NCI-H460 (cell line): ENCODE measurements at places on chromosomes 1 and 21. TPM values are rescaled to one million over a fixed set of nuclear protein-coding genes. Genes with fewer than 3 reads are reported as not detected.

DNA sequence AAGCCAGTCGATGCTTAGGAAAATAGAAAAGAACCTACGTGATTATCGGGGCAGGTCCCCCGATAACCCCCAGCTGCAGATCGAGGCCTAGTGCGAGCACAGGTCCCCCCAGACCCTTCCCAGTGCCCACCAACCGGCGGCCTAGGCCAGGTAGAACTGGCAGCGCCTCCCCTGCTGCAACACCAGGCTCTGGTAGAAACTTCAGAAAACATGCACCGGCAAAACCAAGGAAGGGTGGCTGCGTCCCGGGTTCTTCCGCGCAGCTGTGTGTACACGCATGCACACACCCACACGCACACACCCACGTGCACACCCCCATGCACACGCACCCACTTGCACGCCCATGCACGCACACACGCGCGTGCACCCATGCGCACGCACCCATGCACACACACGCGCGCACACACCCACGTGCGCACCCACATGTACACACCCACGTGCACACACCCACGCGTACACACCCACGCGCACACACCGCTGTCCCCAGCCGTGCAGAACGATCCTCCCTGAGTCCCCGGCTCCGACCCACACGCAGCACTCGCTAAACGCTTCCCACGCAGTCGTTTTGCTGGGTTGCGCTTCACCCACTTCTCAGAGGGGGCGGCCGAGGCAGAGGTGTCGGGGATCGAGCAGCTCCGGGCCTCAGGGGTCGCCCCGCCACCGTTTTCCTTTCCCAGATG is 5.2 kb downstream of the TSPEAR start:
- DNase-seq, result no peak

DNA sequence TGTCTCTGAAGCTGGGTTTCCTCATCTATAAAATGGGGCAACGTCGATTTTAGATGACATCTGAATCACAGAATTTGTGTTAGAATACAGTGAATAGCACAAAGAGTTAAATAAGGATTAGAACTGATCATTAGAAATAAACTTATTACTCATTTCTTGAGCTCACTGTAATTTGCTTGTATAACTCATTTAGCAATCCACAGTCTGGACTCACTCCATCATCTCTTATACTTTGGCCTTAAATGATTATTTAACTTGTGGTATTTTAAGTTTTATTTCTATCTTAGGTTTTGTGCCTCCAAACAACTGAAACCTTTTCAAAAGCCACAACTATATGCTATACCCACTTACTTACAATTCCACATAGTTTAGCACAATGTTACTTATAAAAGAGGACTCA is 128.0 kb downstream of the CDC42BPA start:
- no peak for DNase-seq

DNA sequence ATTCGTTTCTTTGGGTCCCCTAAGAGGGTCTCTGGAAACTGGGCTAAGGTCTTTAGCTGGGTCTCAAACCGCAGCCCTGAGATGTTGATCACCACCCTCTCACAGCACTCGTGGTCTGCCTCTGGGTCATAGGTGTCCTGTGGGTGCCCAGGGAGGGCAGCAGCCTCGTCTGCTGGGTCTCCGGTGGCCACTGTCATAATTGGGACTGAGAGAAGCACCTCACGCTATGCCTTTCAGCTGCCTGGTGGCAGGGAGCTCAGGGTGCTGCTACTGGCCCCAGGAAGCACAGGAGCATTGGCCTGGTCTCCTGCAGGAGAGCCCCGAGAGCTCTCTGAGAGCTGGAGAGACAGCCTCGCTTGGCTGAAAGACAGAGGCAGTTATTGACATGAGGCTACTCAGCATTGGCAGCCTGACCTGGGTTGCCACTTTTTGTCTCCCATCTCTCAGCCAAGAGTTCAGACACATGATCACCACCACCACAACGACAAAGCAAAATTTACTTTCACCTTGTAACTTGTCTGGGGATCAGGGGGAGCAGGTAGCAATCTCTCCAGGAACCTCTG is 1.5 kb downstream of the KCNA2 start:
- no peak for DNase-seq

DNA sequence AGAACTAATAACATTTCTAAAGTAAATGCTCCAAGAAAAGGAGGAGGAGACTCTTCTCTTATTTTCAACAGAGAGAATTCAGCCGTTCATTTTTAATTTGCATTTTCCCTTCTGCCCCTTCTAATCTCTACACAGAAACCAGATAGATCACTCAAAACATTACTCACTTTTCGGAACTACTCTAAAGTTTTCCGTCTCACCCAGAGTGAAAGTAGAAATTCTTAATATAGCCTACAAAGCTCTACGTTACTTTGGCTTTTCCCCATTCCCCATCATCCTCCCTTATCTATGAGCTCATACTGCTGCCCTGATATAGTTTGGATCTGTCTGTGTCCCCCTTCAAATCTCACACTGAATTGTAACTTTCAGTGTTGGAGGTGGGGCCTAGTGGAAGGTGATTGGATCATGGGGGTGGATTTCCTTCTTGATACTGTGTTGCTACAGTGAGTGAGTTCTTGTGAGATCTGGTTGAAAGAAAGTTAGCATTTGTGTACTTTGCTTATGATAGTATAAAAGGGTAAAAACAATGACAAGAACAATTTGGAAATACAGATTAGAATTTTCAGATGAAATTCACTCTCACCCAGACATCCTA is 188.2 kb downstream of the AMY1C start:
- no peak for DNase-seq

DNA sequence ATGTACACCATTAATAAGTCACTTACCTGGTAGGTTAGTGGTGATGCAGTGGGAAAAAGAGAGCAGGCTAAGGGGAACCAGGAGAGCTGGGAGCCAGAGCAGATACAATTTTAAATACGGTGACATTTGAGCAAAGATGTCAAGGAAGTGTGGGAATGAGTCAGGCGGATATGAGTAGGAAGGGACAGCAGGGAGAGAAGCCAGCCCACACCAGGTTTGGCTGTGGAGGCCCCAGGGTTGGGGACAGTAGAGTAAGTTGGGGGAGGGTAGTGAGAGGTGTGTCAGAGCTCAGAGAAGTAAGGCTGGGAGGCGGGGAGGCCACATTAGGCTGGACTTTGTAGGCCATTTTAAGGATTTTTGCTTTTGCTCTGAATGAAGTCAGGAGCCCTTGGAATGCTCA is 482.0 kb downstream of the DISC1 start:
- peak; percentile 45 for DNase-seq

DNA sequence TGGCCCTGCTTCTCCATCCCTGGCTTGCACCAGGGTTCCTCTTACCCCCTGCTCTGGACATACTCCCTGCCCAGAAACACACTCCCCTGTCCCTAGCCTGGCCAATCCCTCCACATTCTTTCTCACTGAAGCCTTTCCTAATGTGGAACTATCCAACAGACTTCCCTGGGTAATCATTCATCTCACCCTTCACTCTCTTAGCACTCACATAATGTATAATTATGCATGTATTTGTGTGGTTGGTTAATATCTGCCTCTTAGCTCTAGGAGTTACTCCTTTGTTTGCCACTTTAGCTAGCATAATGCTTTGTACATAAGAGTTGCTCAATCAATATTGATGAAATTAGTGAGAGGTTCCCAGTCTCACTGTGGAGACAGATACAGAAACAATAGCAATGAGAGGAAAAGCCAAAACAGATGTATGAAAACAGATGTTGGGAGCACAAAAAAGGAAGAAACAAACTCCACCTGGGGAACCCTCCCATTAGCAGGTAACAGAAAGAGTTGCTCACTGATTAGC is 76.9 kb upstream of the WARS2 start:
- no peak for DNase-seq

GRCh38 chr1:6438047-6438525 is 13.5 kb downstream of the ESPN start:
- DNase-seq, result peak; percentile 48

GRCh38 chr21:42522271-42522670 is 8.6 kb downstream of the SLC37A1 start:
- DNase-seq, result no peak

DNA sequence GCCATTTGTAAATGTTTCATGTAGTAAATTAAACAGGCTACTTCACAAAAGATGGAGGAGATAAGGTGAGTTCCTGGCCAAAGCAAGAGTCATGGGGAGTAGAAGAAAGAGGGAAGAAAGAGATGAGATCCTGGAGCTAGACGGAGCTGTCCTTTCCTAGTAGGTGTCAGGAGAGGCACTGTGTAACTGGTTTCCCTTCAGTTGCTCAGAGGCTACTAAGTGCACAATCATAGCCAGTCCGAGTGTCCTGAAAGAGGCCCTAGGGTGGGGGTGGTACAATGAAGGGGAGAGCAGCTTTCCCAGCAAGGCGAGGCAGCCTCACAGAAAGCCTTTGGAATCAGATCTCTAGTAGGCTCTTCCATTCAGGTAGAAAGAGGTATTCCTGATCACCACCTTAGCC is 390.9 kb downstream of the KCNH1 start:
- no peak for DNase-seq

The UBL4B gene
- not detected in 2 replicates for total RNA-seq

DNA sequence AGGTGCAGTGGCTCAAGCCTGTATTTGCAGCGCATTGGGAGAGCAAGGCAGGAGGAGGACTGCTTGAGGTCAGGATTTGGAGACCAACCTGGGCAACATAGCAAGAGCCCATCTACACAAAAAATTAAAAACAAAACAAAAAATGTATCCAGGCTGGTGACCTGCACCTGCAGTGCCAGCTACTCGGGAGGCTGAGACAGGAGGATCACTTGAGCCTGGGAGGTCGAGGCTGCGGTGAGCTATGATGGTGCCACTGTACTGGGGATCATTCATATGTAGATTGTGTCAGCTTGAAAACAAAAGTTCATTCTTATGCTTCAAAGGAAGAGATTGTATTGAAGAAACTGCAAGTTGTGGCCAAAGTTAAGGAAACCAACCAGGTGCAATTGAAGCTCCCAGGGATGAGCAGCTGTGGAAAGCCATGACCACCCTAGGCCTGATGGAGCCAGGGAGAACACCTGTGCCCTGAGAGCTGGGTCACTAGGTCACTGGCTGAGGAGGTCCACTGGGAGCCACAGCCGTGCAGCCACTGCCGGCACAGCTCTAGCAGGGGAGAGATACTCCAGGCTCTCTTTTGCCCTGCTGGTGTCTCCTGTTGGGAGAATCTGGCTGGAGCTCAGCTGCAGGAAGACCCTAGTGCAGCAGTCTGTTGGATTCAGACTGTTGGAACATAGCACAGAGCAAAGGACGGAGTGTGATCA is 13.3 kb upstream of the BRWD1 start:
- no peak for DNase-seq

DNA sequence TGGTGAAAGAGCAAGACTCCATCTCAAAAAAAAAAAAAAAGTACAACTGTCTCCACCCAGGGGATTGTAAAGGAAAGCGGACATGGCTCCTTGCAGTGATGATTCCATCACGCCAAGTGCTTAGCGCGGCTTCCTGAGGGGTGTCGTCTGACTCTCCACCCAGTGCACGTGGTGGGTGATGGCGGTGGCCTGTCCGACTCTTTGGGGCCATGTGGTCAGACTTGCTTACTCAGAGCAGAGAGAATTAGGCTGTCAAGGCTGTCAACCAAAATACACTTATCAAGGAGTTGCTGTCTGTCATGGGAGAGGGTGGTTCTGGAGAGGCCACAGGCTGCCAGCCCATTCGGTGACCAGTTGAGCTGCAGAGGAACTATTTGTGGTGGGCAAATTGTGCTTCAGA is 49.4 kb downstream of the PTPRF start:
- no peak for DNase-seq

GRCh38 chr1:152836870-152837269 is 5.8 kb upstream of the LCE6A start:
- DNase-seq, result no peak

- DNase-seq, result no peak
Measured at GRCh38 chr1:91884459-91885212, 1.3 kb downstream of the TGFBR3 start.

The POFUT2 gene
- 14.1 and 18.6 TPM in 2 replicates for total RNA-seq

- DNase-seq, result no peak
Measured at GRCh38 chr1:181044449-181044966, 10.7 kb downstream of the MR1 start.

The KCNA3 gene
- not detected in 2 replicates for total RNA-seq

DNA sequence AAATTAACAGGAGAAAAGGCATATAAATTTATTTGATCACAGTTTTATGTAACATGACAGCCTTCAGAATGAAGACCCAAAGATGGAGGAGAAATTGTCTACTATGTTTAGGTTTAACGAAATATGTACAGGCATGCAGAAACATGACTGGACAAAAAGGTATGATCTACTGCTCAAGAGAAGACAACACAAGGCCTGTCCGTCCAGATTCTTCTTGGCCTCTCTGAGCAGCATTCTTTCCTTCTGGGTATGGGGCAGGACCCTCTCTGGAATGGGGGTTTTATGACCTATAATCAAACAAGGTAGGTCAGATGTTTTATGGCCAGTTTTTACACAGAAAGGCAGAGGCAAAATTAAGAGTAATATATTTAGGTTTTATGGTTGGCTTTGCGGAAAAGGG is 13.5 kb upstream of the SYNJ1 start:
- no peak for DNase-seq

DNA sequence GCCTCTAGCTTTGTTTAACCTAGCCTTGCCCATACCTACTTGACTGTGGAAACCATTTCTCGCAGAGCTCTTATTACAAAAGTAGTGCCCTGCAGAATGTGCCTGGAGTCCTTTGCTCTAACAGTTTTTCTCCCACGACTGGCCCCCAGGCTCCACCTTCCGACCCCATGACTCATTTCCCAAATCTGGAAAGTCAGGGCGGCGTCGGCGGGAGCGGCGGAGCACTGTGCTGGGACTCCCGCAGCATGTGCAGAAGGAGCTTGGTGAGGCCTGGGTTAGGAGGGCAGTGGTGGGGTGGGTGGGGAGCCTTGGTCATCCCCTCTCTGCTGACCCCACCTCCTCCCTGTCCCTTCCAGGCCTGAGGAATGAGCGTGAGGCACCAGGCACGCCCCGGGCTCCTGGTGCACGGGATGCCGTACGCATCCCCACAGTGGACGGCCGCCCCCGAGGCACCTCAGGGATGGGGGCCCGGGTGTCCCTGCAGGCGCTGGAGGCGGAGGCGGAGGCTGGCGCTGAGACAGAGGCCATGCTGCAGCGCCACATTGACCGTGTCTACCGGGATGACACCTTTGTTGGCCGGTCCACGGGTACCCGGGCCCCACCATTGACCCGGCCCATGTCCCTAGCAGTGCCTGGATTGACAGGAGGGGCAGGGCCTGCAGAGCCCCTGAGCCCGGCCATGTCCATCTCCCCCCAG is 47.5 kb downstream of the YARS1 start:
- DNase-seq, result no peak

GRCh38 chr1:54502342-54502741 is 45.7 kb upstream of the ACOT11 start:
- DNase-seq, result no peak
